ENCODE measurements at places on chromosomes 7 and 10. TPM values are rescaled to one million over a fixed set of nuclear protein-coding genes. Genes with fewer than 3 reads are reported as not detected.

The EIF4EBP2 gene
- 71.4 TPM for total RNA-seq

DNA sequence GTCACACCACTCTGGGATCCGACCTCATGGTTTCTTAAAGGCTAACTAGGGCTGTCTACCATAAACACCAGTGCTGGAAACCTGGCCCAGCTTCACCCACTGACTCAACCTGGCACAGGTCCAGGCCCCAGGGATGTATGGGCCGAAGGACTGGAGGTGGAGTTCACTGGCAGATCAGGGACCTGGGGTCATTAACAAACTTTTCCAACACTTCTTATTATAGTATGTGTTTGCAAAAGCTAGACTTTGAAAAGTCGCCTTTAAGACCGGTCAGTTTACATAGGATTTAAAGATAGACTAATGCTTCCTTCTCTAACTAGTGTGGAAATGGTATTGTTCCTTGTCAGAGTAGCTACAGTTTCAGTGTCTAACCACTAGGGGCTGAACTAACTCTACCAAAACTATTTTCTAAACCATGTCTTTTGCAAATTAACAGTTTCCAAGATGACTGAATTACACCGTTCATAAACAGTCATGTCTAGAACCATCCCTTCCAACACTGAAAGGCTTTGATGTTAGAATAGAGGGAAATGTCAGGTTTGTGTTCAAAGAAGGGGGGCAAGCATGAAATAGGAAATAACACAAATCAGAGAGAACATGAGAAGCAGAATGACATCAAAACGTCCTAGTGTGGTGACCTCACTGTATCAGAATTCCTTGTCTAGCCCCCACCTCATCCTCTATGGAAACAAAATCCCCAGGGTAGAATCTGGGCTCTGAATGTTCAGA is 29.7 kb downstream of the STN1 start:
- H3K27me3 ChIP-seq = no peaks in the 10 kb centered on the region
- H3K27ac ChIP-seq = peak overlapping the region; percentile 8

GRCh38 chr10:119611433-119611832 is 14.7 kb upstream of the TIAL1 start:
- no peak for DNase-seq
- no peak overlapping the region for H3K27ac ChIP-seq
- no peaks in the 10 kb centered on the region for H3K36me3 ChIP-seq

The CNTNAP2 gene
- 3.9 TPM for total RNA-seq

The NUTM2A gene
- total RNA-seq = 3.1 TPM

GRCh38 chr7:30412782-30413504 is 65.6 kb downstream of the NOD1 start:
- H3K4me3 ChIP-seq = no peak overlapping the region
- no peak for DNase-seq
- H3K27ac ChIP-seq = peak overlapping the region; percentile 18
- peaks cover 12% of the 10 kb centered on the region for H3K36me3 ChIP-seq
- no peaks in the 10 kb centered on the region for H3K4me1 ChIP-seq

The ST8SIA6 gene
- total RNA-seq = 1.7 TPM
